ENCODE measurements at places on chromosomes 3 and 15. TPM values are rescaled to one million over a fixed set of nuclear protein-coding genes. Genes with fewer than 3 reads are reported as not detected.

The CLDN16 gene
- total RNA-seq, result not detected

The ARNT2 gene
- total RNA-seq, result not detected

The OR5H1 gene
- not detected for total RNA-seq

The PRSS50 gene
- not detected for total RNA-seq

The GPR27 gene
- total RNA-seq, result 0.46 TPM

The TEX55 gene
- not detected for total RNA-seq

The ZBTB47 gene
- total RNA-seq, result 0.75 TPM

The FBN1 gene
- 1.1 TPM for total RNA-seq

The SOX14 gene
- not detected for total RNA-seq

The COL6A6 gene
- not detected for total RNA-seq

The CELF6 gene
- 0.91 TPM for total RNA-seq

The RETNLB gene
- not detected for total RNA-seq

The ISG20 gene
- total RNA-seq, result 152 TPM

The MYO5C gene
- total RNA-seq, result 1.5 TPM

The EIF4E3 gene
- total RNA-seq, result 69.8 TPM

The NR2E3 gene
- not detected for total RNA-seq

The SMAD6 gene
- total RNA-seq, result 1.3 TPM

The FBXO40 gene
- not detected for total RNA-seq

The CHST2 gene
- total RNA-seq, result 1.1 TPM

The SIDT1 gene
- 21.9 TPM for total RNA-seq

The GOLGA8G gene
- not detected for total RNA-seq

The SLC24A5 gene
- not detected for total RNA-seq

The NLGN1 gene
- total RNA-seq, result not detected

The CYP8B1 gene
- total RNA-seq, result not detected

The RTP1 gene
- total RNA-seq, result not detected

The A4GNT gene
- total RNA-seq, result not detected
